Activated naive CD8-positive, alpha-beta T cell treated with anti-CD3 and anti-CD28 coated beads for 36 hours (primary cell): ENCODE measurements at places on chromosomes 12 and 14. TPM values are rescaled to one million over a fixed set of nuclear protein-coding genes. Genes with fewer than 3 reads are reported as not detected.

ATP2B1 gene
- total RNA-seq = 25.7 TPM

HEATR5A gene
- 10.8 TPM for total RNA-seq

GRCh38 chr12:125245581-125246557, 180.6 kb downstream of the AACS start:
- H3K27me3 ChIP-seq = no peaks in the 10 kb centered on the region
- H3K36me3 ChIP-seq = no peaks in the 10 kb centered on the region
- no peak overlapping the region for H3K27ac ChIP-seq
- no peak for DNase-seq
- no peak overlapping the region for H3K4me3 ChIP-seq

DNA sequence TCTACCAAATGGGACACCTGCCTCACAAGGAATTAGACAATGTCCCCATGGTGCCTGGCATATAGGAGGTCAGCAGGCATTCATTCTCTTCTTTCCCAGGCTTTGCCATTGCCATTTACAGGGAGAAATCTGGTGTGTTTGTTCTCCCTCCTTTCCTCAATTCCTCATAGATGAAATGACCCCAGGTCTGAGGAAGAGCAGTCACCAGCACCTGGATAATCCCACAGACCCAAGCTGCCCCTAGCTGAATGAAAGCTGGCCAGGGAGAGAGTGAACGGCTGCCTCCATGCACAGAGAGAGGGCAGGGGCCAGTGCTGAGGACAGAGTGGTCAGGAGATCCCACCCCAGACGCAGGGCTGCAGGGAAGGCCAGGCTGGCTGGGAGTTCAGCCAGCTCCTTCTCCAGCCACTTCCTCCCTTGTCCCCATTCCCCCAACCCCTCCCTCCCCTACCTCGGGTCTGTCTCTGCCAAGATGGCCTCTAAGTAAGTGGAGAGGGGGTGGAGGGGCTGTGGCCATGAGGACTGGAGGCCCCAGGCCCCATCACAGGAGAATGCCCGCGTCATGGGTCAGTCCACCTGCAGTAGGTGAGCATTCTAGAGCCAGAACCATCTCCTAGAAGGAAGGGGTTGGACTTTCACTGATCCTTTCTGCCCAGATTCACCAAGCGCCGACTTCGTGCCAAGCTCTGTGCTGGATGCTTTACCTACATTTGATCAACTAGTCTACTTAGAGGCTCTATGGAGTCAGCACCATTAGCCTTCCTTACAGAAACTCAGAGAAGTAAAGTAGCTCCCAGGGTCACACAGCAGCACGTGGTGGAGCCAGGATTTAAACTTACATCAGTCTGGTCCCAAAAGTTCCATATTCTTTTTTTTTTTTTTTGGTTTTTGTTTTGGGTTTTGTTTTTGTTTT, 2.0 kb upstream of the KRT4 start:
- H3K36me3 ChIP-seq = no peaks in the 10 kb centered on the region
- peaks cover 8% of the 10 kb centered on the region for H3K4me1 ChIP-seq
- no peak for DNase-seq
- H3K4me3 ChIP-seq = no peak overlapping the region
- H3K27me3 ChIP-seq = no peaks in the 10 kb centered on the region

DAAM1 gene
- 9.2 TPM for total RNA-seq

TAS2R19 gene
- 0.89 TPM for total RNA-seq

TAS2R14 gene
- 0.64 TPM for total RNA-seq

GRCh38 chr12:388541-389141, 479 bp downstream of the KDM5A start:
- peaks cover 25% of the 10 kb centered on the region for H3K4me1 ChIP-seq
- no peaks in the 10 kb centered on the region for H3K27me3 ChIP-seq

FAM222A gene
- 1.1 TPM for total RNA-seq

PLCZ1 gene
- not detected for total RNA-seq

EML1 gene
- 0.36 TPM for total RNA-seq

GRCh38 chr14:77198561-77198960, 17.0 kb downstream of the TMEM63C start:
- DNase-seq = no peak
- no peaks in the 10 kb centered on the region for H3K36me3 ChIP-seq
- H3K4me3 ChIP-seq = no peak overlapping the region
- H3K27ac ChIP-seq = no peak overlapping the region
- H3K4me1 ChIP-seq = no peaks in the 10 kb centered on the region

ADAM20 gene
- total RNA-seq = 0.12 TPM

GRCh38 chr14:65228436-65228835, 126.1 kb upstream of the MAX start:
- peak overlapping the region; percentile 14 for H3K4me3 ChIP-seq
- DNase-seq = no peak
- no peaks in the 10 kb centered on the region for H3K27me3 ChIP-seq
- H3K36me3 ChIP-seq = no peaks in the 10 kb centered on the region
- peak overlapping the region; percentile 26 for H3K27ac ChIP-seq

DNA sequence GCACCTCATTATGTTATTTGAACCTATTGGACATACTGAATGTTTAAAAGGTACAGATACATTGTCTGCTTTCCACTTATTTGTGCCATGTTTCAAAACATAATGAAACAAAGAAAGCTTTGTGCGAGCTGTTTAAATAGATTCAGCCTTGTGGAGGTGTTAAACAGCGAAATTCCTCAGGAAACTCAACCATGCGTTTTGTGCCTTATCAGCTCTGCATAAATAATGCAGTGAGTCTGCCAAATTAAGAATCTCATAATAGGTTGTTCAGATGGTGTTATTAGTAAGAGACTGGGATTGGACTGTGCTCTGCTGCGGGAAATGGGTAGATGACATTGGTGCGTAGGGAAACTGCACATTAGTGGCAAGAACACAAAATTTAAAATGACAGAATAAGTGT, 163.7 kb upstream of the CLEC14A start:
- peaks cover 2% of the 10 kb centered on the region for H3K36me3 ChIP-seq
- no peak overlapping the region for H3K27ac ChIP-seq
- DNase-seq = no peak
- H3K27me3 ChIP-seq = peaks cover under 1% of the 10 kb centered on the region
- H3K4me3 ChIP-seq = no peak overlapping the region

GUCY2C gene
- not detected for total RNA-seq

DNA sequence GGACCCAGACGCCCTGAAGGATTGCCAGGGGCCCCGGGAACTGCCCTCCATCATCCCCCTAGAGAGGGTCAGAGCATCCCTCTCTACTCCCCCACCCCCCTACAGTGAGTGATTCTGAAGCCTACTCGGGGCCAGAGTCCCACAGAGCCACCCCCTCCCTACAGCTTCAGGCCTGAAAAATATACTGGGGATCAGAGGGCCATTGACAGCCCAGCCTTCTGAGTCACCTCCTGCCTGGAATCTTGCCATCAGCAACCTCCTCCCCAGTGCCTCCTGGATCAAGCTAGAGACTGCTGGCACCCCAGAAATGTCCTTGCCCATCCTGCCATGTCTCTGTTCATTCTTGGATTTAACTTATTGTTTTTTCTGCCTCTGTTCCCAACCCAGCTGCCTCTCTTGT, 21.7 kb upstream of the MIA2 start:
- no peak overlapping the region for H3K4me3 ChIP-seq
- H3K27ac ChIP-seq = no peak overlapping the region
- no peaks in the 10 kb centered on the region for H3K36me3 ChIP-seq
- peaks cover 13% of the 10 kb centered on the region for H3K4me1 ChIP-seq
- no peaks in the 10 kb centered on the region for H3K27me3 ChIP-seq
- no peak for DNase-seq

DNA sequence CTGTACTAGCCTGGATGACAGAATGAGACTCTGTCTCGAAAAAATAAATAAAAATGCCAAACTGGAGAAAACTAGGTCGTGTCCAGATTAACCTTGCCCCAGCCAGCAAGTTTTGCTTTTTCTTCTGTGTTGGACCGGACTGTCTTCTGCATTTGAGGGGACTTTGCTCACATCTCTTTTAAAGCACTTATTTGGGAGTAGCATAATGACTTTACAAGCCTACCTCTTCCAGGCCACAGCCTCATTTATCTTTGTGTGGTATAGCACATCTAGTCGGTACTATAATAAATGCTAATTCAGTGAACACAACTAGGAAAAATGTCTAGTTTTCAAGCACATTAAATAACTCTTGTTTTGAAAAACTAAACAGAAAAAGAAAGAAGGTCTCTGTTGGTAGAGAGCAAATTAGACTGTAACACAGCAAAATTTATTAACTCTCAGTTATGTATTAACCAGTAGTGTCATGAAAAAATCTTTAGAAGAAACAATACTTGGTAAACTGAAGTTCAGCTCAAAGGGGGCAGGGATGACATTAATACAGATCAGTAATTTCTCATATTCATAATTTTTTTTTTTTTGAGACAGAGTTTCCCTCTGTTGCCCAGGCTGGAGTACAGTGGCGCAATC, 52.0 kb downstream of the WDHD1 start:
- H3K36me3 ChIP-seq = peaks cover 40% of the 10 kb centered on the region
- H3K4me3 ChIP-seq = no peak overlapping the region
- no peak for DNase-seq
- H3K27me3 ChIP-seq = no peaks in the 10 kb centered on the region

DNA sequence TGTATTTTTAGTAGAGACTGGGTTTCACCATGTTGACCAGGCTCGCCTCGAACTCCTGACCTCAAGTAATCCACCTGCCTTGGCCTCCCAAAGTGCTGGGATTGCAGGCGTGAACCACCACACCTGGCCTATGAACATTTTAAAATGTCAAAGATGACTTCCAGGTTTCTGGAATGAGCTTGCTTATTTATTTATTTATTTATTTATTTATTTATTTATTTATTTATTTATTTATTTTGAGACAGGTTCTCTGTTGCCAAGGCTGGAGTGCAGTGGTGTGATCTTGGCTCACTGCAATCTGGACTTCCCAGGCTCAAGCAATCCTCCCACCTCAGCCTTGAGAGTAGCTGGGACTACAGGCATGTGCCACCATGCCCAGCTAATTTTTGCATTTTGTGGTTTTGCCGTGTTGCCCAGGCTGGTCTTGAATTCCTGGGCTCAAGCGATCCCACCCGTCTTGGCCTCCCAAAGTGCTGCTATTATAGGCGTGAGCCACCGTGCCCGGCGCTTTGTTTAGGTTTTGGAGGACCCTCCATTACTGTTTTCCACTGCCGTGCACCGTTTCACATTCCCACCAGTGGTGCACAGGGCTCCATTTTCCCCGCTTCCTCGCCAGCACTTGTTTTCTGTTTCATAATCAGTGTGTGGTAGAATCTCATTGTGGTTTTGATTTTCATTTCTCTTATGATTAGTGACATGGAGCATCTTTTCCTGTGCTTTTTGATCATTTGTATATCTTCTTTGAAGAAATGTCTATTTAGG, 6.4 kb upstream of the CFAP251 start:
- H3K36me3 ChIP-seq = peaks cover 23% of the 10 kb centered on the region
- peak overlapping the region; percentile 82 for H3K27ac ChIP-seq

ZFHX2 gene
- 0.85 TPM for total RNA-seq

FGD4 gene
- 0.45 TPM for total RNA-seq

DNA sequence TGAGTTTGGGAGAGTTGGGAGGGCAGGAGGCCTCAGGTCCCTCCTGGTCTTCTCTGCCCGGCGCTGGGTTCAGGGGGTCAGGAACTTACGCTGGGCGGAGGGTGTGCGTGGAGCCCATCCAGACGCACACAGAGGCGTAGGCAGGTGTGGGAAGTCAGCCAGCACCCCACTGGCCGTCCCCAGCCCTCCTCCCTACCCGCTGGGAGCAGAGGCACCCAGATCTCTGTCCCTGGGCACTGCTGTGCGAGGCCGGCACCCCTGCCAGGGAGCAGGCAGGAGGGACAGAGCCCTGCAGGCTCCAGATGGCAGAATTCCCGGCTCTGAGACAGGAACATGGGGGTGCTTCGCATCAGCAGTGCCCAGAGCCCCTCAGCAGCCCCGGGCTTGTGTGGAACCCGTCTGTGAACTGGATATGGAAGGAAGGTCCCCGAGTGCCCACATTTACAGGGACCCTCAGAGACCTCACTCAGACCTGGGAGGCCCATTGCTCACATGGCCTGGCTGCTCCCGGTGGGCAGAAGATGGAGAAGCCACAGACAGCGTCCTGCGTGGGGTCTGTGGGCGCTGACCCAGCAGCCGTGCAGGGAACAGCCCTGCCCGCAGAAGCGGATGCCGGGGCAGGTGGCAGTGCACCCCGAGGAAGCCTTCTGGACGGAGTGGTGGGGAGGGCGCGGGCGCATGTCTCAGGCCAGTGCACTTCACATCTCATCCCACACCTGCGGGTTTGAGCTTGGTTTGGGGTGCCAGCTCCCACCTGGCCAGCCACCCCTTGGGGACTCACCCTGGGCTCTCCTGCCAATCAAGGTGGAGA, 59.3 kb downstream of the LRCOL1 start:
- no peak for DNase-seq
- no peaks in the 10 kb centered on the region for H3K27me3 ChIP-seq
- H3K36me3 ChIP-seq = peaks cover 7% of the 10 kb centered on the region
- H3K27ac ChIP-seq = no peak overlapping the region

ARG2 gene
- total RNA-seq = 10.2 TPM

- no peak for DNase-seq
- no peaks in the 10 kb centered on the region for H3K36me3 ChIP-seq
- H3K4me3 ChIP-seq = no peak overlapping the region
- peaks cover 6% of the 10 kb centered on the region for H3K27me3 ChIP-seq
These were observed 129.7 kb downstream of the PAX9 start for GRCh38 chr14:36791402-36791801.

DNA sequence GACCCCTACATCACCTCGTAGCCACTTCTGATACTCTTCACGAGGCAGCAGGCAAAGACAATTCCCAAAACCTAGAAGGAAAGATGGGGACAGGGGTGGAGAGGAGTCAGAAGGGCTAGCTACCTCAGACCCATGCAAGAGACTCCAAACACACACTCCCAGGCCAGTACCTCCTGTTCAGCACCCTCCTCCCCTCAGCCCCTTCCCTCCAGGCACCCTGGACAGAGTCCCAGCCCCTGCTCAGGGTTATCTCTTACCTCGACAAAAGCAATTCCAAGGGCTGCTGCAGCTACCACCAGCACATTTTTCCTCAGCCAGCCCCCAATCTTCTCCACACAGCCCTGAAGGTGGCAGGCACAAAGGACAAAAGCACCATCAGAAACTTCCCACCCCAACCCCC, 3.3 kb downstream of the CD63 start:
- H3K27ac ChIP-seq = no peak overlapping the region
- H3K4me3 ChIP-seq = no peak overlapping the region
- H3K36me3 ChIP-seq = peaks cover 6% of the 10 kb centered on the region

MANSC4 gene
- not detected for total RNA-seq

GRCh38 chr12:120962532-120963020, 15.8 kb upstream of the HNF1A start:
- DNase-seq = no peak
- no peaks in the 10 kb centered on the region for H3K27me3 ChIP-seq
- H3K4me1 ChIP-seq = peaks cover 30% of the 10 kb centered on the region
- no peak overlapping the region for H3K27ac ChIP-seq
- no peaks in the 10 kb centered on the region for H3K36me3 ChIP-seq

DNA sequence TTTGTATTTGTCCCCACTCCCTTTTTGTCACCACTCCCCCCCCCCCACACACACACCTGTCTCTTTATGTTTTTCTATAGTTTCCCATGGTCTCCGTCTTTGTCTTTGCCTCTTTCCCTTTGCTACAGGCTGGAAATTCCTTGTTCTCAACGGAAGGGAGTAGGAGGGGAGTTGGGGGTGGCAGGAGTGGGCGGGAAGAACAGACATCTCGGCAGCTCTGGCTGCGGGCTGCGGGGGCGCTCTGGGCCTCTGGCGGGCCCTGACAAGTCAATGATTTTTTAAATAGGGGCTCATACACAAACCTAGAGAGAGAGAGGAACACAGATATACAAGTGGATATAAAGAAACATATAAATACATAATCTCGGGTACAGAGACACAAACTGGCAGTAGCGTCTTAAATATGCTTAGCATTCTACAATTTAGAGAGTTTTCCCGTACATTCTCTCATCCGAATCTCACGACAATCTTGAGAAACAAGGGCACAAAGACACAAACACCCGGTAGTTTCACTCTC, 2.4 kb upstream of the NAB2 start:
- peak overlapping the region; percentile 94 for H3K4me3 ChIP-seq
- no peaks in the 10 kb centered on the region for H3K27me3 ChIP-seq
- peaks cover 23% of the 10 kb centered on the region for H3K36me3 ChIP-seq
- H3K4me1 ChIP-seq = peaks cover 36% of the 10 kb centered on the region

C12orf56 gene
- total RNA-seq = not detected
